Brain pericyte (primary cell): ENCODE measurements at places on chromosomes 3 and 15.

DNA sequence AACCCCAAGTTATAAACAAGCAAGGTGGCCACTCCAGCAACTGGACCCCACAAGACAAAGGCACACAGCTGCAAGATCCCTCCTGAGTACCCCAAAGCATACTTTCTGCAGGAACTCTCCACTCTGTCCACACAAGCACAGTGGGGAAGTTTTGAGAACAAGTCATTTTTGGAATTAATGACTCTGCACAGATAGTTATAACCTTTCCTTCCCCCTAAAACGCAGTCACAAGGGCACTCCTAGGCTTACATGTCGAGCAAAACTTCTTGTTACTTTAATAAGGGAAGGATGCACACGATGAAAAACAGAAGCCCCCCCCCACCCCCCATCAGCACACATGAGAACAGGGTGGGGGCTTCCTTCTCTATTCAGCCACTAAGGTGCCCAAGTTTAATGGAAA, 1.2 kb downstream of the STIMATE start:
- DNase-seq = no peak

GRCh38 chr3:125108833-125109535, 53.2 kb upstream of the HEG1 start:
- no peak for DNase-seq

- DNase-seq = peak; percentile 5
These were observed 790 bp downstream of the RAB5A start for GRCh38 chr3:19947549-19948225.

DNA sequence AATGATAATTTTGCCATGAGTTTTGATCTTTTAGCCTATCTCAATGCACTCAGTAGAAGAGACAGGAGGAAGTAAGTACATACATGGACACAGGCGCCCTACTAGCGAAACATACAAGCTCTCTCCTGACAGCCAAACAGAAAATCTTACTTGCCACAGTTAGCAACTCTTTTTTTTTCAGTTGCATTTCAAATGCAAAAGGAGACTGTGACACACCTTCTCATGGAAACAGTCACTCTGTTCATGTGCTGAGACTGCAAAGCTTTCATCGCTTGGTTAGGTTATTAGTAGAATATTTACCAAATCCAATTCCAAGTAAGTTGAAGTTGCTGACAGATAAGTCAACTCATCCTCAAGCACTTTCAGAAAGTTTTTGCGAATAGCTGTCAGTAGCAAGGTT, 223.3 kb downstream of the FOXP1 start:
- DNase-seq = no peak

- DNase-seq = no peak
These were observed 2.6 kb upstream of the RBM15B start for GRCh38 chr3:51388286-51389029.

GRCh38 chr3:194637066-194637465, 3.8 kb upstream of the TMEM44 start:
- no peak for DNase-seq

- no peak for DNase-seq
These were observed 406.8 kb downstream of the MCTP2 start for GRCh38 chr15:94638183-94638582.

GRCh38 chr15:56469483-56469882, 4.5 kb upstream of the MNS1 start:
- DNase-seq = no peak
